Lower leg skin (tissue), 4 donors: ENCODE measurements at places on chromosomes 11 and 22.

DNA sequence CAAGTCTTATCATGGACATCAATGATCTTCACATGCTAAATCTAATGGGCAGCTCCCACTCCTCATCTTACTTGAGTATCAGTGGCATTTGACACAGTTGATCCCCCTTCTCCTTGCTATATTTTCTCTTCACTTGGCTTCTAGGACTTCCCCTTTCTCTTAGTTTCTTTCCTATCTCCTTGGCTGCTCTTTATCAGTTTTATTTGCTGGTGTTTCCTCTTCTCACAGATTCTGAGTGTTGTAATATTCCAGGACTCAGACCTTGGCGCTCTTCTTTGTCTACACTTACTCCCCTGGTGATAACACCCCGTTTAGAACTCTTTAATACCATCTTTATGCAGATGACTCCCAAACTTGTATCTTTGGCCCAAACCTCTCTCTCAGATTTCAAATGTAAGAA, 33.9 kb upstream of the RASSF10 start:
- DNase-seq: no peak

DNA sequence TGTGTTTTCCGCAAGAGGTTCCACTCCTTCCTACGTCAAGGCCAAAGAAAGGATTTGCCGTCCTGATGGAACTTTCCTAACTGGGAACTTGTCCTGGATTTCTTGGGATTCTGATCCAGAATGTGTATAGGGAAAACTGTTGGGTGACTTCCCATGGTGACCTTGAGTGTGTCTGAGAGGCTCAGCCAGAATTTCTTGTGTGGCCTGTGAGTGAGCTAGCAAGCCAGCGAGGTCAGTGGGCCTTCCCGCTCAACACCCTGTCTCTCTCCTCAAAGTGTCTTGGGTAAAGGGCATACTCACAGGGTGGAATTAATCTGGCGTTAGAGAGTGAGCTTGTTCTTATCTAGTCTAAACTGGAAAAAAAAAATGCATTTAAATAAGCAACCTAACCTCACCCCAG, 20.4 kb downstream of the ZNRF3 start:
- DNase-seq: no peak

GRCh38 chr22:49884503-49885260, 31.0 kb downstream of the ZBED4 start:
- no peak for DNase-seq

DNA sequence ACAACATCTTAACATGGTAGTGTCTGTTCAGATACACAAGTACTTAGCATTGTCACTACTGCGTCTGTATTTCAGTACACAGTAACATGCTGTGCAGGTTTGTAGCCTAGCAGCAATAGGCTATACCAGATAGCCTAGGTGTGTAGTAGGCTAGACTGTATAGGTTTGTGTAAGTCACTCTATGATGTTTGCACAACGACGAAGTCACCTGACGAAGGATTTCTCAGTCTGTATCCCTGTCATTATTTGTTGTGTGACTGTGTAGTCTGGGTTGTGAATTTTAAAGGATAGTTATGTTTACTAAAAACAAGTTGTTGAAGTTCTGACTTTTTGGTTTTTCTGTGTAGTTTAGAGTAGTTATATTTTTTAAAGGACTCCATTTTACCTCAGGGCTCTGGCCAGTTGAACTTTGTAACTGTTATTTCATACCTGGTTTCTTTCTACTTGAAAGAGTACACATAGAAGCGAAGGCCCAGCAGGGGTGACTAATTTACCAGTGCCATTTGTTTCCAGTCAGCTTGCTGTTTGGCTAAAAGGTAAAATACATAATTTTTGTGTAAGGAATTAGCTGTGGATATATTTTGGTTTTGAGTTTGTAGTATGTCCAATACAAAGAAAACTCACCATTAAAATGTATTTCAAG, 72.3 kb downstream of the PPP6R3 start:
- no peak for DNase-seq

- DNase-seq: no peak
Measured at GRCh38 chr22:32665676-32666075, 135.8 kb upstream of the TIMP3 start.

DNA sequence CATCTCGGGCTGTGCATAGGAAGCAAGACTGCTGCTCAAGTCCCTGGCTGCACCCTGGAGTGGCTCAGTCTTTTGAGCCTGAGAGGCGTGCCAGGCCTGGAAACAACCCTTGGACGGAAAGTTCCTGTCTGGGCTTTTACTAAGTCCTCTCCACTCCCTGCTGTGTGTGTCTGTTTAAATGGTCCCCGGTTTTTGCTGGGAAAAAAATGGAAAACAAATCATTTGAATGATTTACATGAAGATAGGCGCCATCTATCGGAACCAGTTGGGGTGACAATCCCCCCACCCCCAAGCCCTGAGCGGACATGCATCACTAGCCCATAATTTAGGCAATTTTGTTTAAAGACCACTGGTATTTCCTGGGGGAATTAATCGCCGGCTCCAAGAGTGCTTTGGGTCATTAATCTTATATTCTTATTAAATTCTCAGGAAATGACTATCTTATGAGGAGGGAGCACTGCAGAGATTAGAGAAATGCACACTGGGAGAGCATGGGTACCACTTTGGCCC, 2.7 kb upstream of the GAB2 start:
- DNase-seq: peak; percentile 95

DNA sequence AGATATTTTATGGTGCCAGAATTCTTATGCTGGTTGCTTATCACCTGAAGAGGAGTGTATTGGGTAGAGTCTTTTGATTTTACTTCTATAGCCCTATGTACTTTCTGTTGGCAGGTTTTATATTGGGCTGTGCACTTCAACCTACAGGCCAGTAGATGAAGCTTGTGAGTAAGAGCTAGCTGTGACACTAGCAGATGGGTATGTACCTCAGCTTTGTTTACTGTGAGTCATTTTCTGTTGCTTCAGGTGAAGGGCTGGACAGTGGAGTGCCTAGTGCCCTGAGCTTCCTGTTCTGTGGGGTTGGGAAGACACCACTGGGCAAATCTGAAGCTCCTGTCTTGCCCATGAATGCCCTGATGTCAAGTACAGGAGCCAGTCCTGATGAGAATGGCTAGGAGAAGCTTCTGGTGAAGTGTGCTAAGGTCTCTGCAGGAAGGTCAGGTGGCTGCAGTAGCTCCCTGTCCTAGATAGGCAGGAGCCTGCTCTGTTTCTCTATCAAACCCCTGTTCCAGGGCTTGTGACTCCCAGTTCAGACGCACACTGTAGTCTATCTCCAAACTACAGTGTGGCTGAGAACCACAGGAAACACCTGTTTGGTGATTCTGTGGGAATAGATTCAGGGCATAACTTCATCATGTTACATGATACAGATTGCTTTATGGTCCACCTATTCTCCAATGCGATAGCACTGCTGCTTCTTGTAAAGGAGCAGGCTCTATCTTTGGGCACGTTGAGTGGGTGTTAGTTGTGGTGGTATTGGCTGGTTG, 755.7 kb downstream of the KCNA4 start:
- DNase-seq: no peak

DNA sequence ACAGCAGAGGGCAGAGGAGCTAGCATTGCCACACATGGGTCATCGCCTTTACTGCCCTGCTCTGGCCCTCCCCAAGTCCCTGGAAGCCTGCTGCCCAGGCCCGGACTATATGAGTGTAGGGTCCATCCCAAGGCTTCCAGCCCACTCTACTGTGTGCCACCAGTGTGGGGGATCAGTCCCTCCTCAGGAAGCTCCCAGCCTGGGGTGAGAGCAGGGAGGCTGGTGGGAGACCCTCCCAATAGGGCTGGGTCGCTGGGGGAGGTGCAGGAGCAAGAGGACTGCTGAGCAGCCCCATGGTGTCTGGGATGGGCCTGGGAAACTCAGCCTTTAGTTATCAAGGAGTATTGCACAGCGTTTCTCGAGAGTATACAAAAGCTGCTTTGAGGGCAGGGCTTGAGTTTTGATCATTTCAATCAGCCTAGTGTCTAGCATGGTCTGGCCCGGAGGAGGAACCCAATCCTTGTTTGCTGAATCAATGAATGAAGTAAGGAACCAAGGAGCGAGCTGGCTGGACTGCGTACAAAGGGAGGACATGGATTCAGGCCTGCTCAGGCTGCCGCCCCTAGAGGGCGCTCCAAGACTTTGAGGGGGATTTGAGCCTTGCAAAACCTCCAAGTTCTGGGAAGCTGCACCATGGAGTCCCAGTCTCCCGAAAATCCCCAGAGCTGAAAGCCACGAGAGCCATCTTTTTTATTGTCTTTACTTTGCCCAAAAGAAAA, 89.0 kb upstream of the PARVA start:
- DNase-seq: peak; percentile 90

GRCh38 chr11:16603890-16604793, 134.3 kb upstream of the C11orf58 start:
- DNase-seq: peak; percentile 89

DNA sequence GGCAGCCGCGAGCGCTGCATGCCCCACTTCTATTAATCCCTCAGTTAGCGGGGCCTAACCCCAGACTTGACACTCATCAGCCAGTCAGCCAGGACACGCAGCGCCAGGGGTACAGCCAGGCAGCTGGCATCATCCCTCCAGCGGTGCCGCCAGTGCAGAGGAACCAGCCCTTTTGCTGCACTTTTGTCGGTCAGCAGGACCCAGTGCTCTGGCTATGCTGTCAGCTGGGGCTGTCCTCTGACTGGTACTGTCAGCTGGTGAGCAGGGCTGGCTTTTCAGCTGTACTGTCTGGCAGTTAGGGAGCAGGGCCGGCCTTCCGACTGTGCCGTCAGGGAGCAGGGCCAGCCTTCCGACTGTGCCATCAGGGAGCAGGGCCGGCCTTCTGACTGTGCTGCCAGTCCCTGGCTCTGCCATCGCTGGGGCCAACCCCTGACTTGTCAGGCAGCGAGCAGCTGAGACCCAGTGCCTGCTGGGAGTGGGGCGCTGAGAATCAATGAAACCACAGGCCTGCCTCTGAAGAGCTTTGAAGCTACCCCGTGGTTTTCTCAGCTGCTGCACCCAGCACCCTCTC, 115.4 kb downstream of the KIAA1671 start:
- no peak for DNase-seq

DNA sequence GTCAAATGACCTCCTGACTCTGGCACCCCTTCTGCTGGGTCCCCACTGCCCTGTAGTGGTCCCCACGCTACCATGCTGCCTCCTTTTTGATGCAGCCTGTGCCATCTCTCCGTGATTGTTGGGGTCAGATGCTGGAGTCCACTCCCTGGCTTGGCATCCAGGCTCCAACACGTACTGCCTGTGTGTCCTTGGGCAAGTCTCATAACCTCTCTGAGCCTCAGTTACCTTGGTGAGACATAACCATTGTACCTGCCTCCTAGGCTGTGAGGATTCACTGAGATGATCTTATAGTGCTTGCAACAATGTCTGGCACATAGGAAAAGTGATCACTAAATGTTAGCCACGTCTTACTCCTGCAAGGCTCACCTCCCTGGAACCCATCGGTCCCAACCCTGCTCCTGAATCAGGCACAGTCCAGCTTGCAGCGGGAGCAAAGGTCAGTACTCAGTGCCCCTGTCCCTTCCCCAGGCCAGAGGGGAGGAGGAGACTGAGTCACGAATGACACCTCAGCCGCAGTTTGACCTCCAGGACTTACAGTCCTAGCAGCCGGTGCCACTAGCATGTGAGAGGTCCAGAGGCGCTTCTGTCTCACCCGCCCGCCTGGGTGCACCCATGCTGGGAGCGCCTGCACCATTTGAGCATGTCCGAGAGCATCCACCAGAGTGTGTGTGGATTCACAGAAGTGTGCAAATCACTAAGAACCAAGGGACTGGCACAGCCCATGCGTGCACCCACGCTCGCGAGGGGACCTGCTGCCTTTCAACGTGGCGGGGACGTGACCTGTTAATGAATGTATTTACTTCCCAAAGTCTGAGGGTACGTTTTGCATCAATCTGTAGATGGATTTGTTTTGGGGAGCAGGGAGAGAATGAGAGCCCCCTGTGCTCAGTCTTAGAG, 3.0 kb upstream of the APOA4 start:
- DNase-seq: no peak

GRCh38 chr11:2328656-2329354, 27.0 kb downstream of the TSPAN32 start:
- no peak for DNase-seq

GRCh38 chr11:3434976-3435375, 56.0 kb upstream of the ZNF195 start:
- no peak for DNase-seq

GRCh38 chr11:47552566-47553405, at the start of gene CELF1:
Gene CELF1, minus strand, starts transcription at chr11:47553132. Its CDS starts 53,609 bp downstream, at chr11:47499523.
- DNase-seq: peak; percentile 98

DNA sequence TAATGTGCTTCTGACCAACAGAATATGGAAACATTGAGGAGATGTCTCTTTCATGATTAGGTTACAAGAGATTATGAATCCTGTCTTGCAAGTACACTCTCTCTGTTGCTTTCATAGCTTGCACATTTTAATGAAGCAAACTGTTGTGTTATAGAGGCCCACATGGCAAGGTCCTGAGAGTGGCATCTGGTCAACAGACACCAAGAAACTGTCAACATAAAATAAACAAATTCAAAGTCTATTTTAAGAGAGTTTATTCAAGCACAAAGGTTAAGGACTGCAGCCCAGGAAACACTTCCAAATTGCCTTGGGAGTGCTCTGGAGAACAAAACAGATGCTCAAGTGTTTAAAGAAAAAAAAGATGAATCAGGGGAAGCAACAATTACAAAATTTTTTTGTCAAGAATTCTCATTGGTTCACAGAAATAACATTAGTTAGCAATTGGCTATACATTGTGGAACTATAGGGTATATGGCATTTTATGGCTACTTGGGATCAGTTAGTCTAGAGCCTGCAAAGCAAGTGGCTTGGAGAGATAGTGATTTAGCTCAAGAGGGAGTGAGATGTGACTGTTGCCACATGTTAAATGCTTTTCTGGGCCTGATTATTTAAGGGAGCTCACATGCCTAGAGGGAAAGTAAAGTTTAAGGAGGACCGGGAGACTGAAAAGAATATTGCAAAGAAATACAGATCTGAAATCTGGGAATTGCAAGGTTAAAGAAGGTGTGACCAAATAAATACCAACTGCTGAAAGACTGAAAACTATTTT, 54.6 kb downstream of the CTSC start:
- DNase-seq: no peak

DNA sequence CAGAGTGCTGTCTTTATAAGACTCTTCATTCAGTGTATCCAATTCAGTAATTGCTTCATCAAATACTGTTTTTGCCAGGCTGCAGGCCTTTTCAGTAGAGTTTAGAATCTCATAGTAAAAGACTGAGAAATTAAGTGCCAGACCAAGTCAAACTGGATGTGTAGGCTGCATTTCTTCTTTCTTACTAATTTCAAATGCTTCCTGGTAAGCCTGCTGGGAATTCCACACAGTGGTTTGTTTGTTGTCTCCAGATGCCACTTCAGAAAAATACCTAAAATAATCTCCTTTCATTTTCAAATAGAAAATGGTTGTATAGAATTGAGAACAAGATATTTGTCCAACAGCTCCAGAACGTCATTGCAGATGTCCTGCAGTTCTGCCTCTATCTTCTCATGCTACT, 34.7 kb downstream of the LDHAL6A start:
- DNase-seq: no peak

DNA sequence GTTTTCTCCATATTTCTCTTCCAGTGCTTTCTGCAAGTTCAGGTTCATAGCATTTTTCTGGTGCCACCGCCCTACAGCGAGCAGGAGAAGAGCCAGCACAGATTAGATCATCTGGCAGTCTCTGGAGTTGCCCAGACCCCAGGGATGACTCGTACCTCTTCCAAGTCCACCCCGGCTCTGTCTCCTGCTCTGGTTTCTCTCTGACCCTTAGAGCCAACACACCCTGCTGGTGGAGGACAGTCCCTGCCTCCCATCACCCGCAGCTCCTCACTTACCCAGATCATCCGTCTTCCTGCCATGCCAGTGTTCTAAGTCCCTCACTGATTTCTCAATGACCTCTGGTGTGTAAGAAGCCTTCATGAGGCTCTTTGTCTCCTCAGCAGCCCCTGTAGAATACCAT, 28.0 kb downstream of the TST start:
- no peak for DNase-seq

- DNase-seq: no peak
Measured at GRCh38 chr11:30344085-30344484, 21.2 kb downstream of the ARL14EP start.
